ENCODE measurements at places on chromosomes 1 and 21. TPM values are rescaled to one million over a fixed set of nuclear protein-coding genes. Genes with fewer than 3 reads are reported as not detected.

Gene WNT4
- total RNA-seq: not detected

Gene ADAM30
- not detected for total RNA-seq

Gene AGT
- 56.2 TPM for total RNA-seq

Gene CCDC27
- not detected for total RNA-seq

Gene IL12RB2
- 0.54 TPM for total RNA-seq

Gene ASCL5
- total RNA-seq: not detected

Gene TRMT13
- 5.3 TPM for total RNA-seq

Gene GPR61
- 0.32 TPM for total RNA-seq

Gene CDK18
- 172 TPM for total RNA-seq

All from Right ventricle myocardium superior (tissue), 1 donor.